ENCODE measurements at places on chromosomes 12 and 14.
A peak's percentile ranks its signal among the peaks of the same experiment; 100 is the strongest.

DNA sequence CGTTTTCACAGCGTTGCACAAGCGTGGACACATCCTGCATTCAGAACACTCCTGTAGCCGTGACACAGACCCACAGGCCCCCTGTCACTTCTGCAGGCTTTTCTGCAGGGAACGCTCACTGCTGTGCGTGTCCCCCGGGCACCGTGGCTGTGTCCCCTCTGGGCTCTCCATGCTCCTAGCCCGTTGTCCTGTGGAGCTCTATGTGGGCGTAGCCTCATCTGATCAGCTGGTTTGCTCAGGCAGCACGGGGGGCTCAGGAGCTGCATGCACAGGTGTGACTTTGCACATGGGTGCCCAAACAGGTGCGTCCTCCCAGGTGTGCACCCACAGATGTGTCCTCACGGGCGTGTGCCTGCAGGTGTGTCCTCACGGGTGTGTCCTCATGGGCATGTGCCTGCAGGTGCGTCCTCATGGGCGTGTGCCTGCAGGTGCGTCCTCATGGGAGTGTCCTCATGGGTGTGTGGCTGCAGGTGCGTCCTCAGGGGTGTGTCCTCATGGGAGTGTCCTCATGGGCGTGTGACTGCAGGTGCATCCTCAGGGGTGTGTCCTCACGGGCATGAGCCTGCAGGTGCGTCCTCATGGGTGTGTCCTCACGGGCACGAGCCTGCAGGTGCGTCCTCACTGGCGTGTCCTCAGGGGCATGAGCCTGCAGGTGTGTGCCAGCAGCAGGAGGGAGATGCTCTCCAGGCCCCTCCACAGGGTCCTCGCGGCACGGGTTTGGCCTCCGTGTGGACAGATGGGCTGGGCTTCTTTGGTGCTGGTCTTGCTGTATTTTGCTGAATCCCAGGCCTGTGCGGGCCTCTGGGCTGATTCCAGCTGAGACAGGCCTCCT, 17.5 kb downstream of the MTA1 start:
- no peak for DNase-seq

- no peak for DNase-seq
Measured at GRCh38 chr14:99047441-99048031, 224.5 kb downstream of the BCL11B start.

GRCh38 chr12:1297206-1297605, 297.2 kb downstream of the FBXL14 start:
- no peak for DNase-seq

DNA sequence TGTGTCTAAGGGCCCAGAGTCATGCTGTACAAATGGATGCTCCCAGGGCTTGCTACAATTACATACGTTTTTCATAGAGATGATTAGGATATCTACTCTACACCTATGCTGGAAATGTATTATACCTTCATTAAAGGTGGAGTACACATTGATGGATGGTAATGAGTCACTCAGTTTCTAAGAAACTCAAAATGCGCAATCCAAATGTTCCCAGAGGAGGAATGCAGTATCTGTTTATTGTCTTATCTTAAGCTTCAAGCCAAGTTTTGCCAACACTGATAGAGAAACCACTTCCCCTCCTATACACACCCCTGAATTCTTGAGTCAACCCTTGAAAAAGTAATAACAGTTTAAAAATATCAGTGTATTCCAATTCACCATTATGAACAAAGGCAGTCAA, 266.6 kb upstream of the FAR2 start:
- DNase-seq, result no peak

DNA sequence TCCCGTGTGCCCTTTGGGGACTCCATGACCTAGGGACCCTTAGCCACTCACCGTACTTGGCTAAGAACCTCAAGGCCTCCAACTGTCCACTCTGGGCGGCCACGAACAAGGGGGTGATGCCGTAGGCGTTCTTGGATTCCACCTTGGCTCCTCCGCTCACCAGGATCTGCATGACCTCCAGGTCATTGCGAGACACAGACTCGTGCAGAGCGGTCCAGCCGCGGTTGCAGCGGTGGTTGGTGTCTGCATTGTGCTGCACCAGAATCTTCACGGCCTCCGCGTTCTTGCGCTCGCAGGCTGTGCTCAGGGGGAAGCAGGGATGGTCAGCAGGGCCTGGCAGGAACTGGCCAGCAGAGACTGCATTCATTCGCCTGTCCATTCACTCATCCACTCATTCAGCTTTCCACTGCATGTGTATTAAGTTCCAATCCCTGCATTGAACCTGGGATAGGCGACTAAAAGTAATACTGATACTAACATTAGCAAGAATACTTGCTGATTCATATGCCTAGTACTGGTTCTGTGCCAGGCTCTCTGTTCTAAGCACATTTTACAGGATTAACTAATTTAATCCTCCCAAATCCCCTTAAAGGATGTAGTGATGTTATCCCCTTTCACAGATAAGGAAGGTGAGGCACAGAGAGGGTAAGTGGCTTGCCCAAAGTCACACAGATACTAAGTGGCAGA, 23.9 kb downstream of the FAM181A start:
- DNase-seq, result no peak

- no peak for DNase-seq
Measured at GRCh38 chr12:80353254-80353653, 90.8 kb upstream of the PTPRQ start.

- DNase-seq, result no peak
Measured at GRCh38 chr14:104878582-104878981, 13.5 kb downstream of the CEP170B start.

- DNase-seq, result no peak
Measured at GRCh38 chr12:85509857-85510256, 229.8 kb downstream of the ALX1 start.

GRCh38 chr14:91919814-91920213, 27.7 kb downstream of the FBLN5 start:
- no peak for DNase-seq

DNA sequence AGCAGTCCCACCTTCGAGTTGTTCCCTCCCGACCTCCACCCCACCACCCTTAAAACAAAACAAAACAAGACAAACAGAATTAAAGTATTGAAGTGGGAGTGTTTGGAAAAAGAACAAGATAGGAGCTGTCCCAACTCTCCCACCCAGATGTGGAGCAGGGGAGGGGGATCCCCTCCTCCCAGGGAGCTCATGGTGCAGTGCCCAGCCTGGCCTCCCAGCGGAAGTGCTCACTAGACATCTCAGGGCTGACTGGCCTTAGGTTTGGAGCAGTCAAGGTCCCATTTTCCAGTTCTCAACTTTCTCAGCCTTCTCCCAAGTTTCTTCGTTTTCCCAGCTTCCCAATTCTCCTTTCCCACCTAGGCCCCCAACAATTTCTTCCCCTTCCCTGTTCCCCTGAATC, 2.9 kb downstream of the SP7 start:
- no peak for DNase-seq

DNA sequence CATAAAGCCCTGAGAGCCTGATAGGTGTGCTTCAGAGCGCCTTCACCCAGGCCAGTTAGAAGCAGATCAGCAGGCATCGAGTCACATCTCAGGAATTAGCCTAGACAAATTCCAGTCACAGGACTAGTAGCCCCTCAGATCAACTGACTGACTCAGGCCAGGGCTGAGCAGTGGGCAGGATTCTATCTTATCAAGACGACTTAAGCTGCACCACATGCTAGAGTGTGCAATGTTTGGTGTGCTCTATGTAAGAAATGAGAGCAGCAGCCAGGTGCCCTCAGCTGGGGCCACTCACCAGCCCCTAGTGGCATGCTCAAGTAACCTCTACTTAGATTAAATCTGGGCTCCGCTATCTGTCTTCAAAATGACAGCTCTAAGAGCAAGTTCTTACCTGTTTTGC, 19.7 kb upstream of the NGB start:
- no peak for DNase-seq

DNA sequence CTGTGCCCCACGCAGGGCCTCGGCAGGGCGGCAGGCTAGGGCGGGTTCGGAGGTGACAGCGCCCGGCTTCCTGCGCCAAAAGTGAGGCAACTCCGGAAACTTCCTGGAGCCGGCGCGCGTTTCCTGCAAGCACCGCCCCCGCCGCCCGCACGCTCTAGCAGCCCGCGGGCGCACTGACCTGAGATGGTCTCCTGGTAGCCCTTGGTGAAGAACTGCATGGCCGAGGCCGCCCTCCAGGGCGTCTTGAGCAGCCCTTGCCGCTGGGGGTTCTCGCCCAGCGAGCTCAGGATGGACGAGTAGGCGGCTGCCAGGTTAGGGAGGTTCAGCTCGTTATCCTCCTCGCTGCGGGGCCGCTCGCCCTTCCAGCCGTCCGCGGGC, 494 bp downstream of the GCH1 start:
- DNase-seq, result peak; percentile 75

DNA sequence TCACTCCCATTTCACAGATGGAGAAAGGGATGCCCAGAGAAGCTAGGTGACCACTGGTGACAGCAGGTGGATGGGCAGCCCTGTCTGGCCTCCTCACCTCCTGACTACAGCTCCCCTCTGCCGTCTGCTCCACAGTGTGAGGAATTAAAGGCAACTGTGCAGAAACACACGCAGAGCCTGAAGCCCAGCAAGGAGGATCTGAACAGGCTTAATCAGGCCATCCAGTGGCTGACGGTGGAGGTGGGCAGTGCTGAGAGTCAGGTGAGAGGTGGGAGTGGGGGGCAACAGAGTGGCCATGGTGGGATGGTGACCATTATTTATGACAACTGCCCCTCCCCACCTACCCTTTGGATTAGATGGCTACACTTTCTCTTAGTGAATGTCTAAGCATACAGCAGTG, 1.2 kb downstream of the KRT86 start:
- no peak for DNase-seq

- no peak for DNase-seq
Measured at GRCh38 chr12:130342842-130343241, 5.2 kb downstream of the PIWIL1 start.
